GM12892 (cell line): ENCODE measurements at places on chromosomes 6 and 20.
A peak's percentile ranks its signal among the peaks of the same experiment; 100 is the strongest.

DNA sequence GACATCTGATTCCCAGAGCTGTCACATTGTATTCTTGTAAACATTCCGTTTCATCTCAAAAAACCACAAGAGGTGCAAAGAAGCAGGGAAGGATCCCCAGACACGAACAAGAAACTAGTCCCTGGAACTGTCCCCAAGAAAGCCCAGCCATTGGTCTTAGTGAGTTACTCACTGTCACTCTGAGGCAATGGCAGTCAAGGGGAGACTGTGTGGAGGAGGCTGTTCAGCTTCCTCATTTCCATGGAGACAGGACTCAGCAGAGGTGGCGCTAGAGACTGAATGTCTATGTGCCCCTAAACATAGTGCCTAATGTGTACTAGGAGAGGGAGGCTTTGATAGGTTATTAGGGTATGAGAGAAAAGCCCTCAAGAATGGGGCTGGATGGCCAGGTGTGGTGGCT, 11.1 kb downstream of the ULBP1 start:
- DNase-seq, result no peak

DNA sequence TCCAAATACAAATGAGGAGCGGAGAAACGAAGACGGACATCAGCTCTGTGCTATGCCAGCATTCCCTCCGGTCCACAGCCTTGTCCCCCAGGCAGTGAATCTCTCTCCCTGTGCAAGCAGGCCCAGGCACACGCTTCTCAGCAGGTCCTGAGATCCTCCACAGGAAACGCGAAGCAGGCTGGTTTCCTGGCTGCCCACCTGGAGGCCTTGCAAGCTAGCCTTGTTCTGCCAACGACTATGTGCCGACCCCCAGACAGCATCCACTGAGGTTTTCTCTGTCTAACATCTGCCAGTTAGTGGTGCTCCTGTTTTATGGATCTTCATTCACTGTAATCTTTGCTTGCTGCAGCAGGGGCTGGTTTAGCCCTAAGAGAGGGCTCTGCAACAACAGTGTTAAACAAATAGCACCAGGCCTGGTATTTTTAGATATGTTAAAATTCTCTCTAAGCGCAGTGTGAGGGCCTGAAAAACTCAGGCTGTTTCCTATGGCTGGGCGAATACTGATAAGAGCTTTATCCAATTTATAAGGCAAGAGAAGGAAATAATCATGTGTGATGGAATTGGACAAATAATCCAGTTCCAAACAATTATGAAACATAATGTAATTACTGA, 386.0 kb upstream of the ARID1B start:
- DNase-seq, result no peak

DNA sequence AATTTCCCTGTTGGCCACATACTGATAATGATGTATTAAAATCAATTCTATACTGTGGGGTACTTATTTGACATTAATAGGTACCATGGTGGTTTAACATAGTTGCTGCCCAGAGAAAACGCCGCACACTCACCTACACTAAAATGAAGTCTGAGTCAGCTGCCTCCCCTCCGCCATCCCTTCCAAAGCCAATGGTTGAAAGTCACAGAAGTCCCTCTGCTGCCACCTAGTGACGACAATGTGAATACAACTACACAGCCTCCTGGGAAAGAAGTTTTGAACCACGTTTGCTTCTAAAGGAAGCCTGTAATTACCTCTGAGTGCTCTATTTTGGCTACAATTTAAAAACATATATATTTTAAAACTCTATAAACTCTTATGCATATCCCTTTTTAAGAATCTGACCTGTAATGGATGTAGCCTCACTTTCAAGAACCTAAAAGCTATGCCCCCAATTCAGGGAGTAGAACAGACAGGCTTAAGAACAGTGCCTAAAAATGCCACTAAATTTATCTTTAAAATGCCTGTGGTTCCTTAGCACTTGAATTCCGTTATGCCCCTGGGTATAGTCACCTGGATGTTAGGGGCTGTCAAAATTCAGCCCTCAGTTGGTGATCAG, 20.6 kb upstream of the ECI2 start:
- DNase-seq, result peak; percentile 32

- DNase-seq, result no peak
Observed at GRCh38 chr6:7773322-7773721, 47.4 kb downstream of the BMP6 start.

- DNase-seq, result no peak
Observed at GRCh38 chr6:13249817-13250216, 78.5 kb downstream of the TBC1D7 start.

GRCh38 chr6:55069132-55069781, 105.1 kb upstream of the HCRTR2 start:
- no peak for DNase-seq

DNA sequence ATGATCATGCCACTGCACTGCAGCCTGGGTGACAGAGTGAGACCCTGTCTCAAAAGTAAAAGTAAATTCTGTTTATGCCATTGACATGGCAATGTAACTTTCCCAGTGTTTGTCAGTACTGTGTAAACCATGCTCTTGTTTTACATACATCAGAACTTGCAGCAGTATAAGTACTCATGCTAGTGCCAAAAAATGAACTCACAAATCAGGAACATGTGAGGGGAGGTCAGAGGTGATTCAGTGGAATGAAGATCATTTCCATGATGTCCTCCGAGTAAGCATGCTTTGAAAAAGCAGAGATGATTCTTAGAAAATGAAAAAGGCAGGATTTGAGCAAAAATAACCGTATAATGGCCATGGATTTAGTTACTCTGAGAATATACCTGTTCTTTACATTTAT, 81.9 kb downstream of the ANKS1A start:
- DNase-seq, result no peak

GRCh38 chr6:90428514-90428913, 131.9 kb upstream of the BACH2 start:
- DNase-seq, result no peak

GRCh38 chr20:31594558-31595379, 10.3 kb upstream of the ID1 start:
- no peak for DNase-seq

GRCh38 chr6:103284835-103285234, 1574.9 kb downstream of the HACE1 start:
- no peak for DNase-seq

- no peak for DNase-seq
Observed at GRCh38 chr20:17446171-17446570, 85.0 kb downstream of the BFSP1 start.

DNA sequence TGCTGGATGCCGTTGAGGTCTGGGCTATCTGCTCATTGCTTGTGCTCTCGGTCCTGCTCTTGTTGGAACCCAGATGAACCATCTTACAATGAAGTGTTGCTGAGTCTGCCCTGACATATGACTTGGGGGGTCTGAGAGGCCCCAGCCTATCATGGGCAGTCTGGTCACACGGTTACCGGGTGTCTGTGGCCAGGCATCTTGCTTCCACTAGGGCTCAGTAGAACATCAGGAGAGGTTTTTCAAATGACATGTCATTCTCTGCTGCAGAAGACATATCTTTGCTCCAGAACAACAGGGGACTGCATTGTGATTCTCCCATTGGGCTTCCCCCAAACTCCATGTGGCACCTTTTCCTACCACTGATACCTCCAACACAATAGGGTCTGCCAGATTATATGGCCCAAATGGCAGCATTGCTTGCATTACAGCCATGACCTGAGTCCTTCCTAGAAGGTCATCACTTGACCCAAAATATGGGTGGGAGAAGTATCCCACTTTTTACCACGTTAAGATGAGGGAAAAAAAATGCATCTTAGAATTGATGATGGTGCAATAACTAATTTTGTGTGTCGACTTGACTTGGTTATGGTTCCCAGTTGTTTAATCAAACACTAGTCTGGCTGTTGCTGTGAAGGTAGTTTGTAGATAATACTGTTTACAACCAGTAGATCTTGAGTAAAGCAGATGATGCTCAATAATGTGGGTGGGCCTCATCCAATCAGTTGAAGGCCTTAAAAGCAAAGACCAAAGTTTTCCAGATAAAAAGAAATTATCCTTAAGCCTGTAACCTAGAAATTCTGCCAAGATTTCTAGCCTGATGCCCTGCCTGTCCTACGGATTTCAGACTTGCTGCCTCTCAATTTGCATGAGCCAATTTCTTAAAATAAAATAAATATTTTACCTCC, 241.0 kb downstream of the QKI start:
- DNase-seq, result no peak

GRCh38 chr6:41464481-41464880, 81.7 kb upstream of the FOXP4 start:
- no peak for DNase-seq

DNA sequence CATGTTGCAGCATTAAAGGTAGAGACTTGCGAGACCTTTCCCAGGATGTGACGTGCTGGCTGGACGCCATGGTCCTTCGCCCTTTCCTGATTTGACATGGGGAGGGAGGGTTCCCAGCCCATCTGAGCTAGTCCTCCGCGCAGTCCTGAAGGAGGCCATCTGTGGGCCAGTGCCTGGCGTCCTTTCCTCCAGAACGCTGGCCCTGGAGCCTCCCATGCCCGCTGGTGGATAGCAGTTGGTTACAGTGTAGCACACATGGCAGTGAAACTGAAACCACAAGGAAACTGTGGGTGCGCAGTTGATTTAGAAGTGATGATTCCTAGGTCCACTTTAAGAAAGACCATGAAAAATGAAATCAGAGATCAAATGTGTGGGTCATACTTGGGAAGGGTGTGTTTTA, 193.7 kb downstream of the CDH4 start:
- no peak for DNase-seq

DNA sequence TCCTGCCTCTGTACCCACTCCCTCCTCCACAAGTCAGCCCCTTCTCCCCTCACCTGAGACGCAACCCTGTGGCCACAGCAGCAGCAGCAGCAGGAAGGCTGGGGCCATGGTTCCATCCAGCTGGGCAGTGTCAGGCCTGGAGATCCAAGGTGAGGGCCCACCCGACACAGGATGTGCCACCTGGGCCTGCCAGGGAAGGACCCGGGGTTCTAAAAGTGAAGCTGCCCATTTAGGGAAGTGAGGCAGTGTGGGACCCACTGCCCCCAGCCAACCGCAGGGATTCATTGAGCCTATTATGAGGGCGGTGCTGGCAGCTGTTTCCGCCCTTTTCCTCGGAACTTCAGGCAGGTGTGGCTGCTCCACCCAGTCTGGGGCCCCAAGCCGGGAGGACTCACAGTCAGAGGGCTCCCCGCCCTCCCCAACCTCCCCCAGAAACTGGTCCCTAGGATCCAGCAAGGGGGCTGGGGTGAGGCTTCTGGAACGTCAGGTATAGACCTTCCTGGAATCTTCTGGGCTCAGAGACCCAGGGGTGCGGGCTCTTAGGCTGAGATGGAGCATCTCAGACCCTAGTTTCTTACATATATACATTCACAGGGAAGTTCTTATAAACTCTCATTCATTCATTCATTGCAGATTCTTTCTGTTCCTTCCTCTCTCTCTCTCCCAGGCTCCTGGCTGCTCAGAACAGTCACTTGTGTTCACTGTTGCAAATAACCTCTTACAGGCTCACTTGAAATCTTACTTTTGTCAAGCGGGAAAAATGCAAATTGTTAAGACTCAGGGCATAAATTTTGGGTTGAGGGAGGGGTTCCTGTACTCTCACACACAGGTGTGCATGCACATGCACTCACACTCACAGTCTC, at the start of gene TREML2:
Gene TREML2, minus strand, starts transcription at position 249 of the 863 bp plus-strand sequence. Its CDS starts 141 bp downstream, at position 108.
- DNase-seq, result no peak

DNA sequence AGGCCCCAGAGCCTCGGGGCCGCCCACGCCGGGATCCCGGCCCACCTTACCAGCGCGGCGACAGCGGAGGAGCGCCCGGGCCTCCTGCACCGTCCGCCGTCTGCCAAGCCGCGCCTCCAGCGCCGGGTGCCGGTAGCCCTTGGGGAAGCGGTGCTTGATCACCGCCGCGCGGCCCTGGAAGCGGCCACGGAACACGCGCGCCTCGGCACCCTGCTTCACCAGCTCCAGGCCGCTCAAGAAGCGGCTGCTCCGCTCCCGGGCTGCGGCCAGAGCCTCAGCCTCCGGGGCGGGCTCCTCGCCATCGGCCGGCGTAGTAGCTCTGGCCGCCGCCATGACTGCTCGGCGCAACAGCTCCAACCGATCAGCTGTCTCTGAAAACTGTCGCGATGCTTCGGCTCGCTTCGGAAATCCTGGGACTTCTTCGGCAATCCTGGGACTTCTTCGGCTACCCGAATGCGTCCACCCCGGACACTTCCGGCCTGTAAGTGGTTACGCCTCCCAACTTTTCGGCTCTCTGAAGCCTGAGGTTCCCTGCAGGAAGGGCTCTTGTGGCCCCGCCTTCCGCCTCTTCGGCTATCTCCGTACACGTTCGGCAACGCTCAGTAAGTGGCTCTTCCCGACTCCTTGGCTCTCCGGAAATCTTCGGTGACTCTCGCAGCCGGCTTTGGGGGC, at the start of gene TP53RK:
Gene TP53RK, minus strand, starts transcription at position 363 of the 672 bp plus-strand sequence. Its CDS starts 30 bp downstream, at position 333.
- DNase-seq, result peak; percentile 79

- peak; percentile 42 for DNase-seq
Observed at GRCh38 chr6:110814102-110815014, 911 bp downstream of the CDK19 start.

DNA sequence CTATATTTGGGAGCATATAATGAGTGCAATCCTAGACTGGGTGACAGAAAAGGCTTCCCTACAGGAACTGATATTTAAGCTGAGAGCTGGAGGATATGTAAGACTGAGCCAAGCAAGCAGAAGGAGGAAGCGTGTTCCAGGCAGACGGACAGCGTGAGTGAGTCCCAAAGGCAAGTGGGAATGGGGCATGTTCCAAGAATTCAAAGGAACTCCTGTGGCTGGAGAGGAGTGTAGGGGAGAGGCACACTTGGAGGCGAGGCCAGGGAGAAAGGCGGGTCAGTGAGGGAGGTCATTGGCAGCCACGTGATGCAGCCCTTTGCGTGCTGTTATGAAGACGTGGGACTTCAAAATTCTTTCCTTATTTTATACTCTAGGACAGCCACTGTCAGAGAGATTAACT, 27.9 kb upstream of the SGK1 start:
- DNase-seq, result no peak

DNA sequence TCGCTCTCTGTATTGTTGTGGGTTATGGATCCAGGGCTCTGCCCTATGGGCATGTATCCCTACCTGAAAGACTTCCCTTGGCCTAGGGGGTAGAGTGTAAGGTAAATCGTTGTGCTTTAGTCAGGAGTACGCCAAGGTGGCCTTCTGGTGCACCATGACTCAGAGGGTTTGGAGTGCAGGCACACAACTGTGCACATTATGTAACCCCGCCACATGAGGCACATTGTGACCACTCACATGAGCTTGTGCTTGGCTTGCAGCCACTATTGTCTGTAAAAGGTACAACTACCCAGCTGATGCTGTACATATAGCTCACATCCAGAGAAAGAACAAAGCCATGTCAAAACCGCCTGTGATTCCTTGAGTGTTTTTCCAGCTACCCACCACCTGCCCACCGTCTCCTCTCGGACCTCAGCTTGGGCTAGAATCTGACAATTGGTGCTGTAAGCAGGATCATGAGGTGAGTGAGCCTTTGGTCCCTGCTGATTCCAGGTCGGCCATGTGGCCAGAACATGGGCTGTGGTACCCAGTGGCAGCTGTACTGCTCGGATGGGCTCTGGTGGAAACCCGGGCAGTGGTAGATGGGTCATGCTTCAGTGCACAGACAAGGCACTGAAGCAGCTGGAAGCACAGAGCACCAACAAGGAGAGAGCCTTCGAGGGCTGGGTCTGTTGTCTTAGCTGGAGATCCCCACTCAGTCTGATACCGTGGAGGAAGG, 33.8 kb downstream of the HDDC2 start:
- DNase-seq, result no peak
